ENCODE measurements at places on chromosomes 1 and 21.

DNA sequence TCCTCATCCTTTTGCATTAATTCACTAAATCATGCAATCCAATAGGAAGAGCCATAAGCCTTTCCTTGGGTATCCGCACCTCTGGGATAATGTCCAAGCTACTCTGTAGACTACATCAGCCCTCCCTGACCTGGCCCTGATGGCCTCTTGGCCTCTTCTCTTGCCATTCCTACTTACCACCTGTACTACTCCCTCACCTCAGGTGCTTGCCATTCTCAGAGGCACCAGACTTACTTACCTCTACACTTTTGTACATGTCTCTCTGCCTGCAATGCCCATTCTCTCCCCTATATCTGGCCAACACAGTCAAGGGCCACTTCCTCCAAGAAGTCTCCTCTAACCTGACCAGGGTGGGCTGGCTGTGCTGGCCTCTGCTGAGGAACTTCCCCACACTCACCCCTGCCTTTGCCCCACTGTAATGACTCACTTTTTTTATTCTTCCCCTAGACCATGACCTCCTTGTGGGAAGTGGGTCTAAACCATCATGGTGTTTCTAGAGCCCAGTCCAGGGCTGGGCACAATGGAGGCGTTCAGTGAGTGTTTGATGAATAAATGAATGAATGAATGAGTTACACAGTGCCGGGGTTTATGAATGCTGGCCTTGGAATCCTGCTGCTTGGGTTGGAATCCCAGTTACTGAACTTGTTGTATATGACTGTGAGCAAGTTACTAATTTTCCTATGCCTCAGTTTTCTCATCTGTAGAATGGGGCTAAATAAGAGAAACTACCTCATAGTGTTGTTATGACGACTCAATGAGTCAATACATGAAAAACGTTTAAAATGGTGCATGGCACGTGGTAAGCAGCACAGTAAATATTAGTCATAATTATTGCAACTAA lies 179.8 kb downstream of the FOXD2 start:
- no peak for DNase-seq

- no peak for DNase-seq
Observed at GRCh38 chr1:69919129-69919921, 286.1 kb downstream of the LRRC40 start.

GRCh38 chr1:9838946-9839345 lies 15.2 kb upstream of the CLSTN1 start:
- DNase-seq: no peak

GRCh38 chr1:48203287-48203900 lies 19.1 kb upstream of the SLC5A9 start:
- DNase-seq: no peak

DNA sequence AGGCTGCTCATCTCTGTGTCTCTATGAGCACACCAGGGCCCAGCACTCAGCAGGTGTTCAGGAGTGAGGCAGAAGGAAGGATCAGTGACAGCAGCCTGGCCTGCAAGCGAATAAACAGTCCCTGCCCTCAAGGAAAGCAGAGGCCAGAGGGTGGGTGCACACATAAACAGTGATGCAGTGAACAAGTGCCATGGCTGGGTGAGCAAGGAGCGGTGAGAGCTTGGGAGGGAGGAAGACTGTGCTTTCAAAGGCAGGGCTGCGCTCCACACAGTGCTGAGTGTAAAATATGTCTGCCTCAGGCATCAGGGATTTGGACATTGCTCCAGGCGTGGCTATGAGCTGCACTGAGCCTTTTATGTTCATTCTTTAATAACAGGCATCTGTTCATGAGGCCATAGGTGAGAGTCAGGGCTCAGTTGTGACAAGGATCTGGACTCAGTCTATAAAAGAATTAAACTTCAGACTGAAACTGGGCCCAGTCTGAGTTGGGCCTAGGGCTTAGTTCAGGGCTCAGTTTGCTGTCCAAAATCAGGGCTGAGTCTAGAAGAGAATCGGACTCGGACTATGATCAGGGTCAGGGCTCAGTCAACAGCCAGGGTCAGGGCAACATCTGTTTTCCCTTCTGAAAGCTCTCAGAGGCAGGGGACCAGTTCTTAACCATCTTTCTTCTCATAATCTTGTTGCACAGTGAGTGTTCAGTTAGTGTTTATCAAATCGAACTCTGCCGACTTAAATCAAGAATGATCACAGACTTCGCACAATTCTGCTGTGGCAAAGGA lies 213.7 kb downstream of the FOXD2 start:
- no peak for DNase-seq

DNA sequence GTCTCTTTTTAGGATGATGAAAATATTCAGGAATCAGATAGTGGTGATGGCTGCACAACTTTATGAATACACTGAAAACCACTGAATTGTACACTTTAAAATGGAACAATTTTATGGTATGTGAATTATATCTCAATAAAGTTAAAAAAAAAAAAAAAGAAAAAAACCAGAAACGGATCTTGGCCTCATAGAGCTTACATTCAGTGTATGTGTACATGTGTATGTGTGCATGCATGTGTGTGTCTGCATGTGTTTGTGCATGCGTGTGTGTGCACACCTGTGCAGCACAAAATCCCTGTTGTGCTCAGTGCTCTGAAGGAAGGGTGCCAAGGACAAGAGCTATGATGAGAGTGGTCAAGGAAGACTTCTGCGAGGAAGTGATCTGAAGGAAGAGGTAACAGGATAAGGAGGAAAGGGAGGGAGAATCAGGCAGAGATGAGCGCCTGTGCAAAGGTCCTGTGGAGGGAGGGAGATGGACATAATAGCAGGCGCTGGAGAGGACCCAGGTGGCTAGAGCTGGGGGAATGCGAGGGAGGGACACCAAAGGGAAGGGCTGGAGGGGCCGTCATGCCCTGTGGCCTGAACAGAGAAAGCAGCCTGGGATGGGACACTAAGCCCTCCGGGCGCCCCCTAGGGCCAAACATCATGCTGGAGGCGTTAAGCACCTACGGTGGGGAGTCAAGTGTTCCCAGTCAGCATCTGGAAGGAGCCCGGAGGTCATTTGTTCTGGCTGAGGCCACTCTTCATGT lies 25.2 kb downstream of the NKAIN1 start:
- DNase-seq: no peak

DNA sequence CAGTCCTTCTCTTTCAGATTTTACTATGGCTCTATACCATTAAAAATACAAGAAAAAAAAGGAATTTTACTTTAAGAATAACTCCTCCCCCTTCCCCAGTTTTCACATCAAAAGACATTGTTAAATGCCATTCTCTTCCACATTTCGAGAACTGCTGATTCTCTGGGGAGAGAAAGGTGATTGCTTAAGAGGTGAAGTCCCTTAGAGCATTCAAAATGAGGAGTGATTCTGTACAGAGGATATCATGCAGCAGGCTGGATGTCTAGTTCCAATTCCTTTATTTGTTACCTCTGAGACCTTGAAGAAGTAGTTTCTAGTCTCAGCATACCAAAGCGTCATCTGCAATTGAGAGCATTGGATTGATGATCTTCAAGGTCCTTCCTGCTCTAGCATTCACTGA lies 46.9 kb downstream of the FMO3 start:
- no peak for DNase-seq

DNA sequence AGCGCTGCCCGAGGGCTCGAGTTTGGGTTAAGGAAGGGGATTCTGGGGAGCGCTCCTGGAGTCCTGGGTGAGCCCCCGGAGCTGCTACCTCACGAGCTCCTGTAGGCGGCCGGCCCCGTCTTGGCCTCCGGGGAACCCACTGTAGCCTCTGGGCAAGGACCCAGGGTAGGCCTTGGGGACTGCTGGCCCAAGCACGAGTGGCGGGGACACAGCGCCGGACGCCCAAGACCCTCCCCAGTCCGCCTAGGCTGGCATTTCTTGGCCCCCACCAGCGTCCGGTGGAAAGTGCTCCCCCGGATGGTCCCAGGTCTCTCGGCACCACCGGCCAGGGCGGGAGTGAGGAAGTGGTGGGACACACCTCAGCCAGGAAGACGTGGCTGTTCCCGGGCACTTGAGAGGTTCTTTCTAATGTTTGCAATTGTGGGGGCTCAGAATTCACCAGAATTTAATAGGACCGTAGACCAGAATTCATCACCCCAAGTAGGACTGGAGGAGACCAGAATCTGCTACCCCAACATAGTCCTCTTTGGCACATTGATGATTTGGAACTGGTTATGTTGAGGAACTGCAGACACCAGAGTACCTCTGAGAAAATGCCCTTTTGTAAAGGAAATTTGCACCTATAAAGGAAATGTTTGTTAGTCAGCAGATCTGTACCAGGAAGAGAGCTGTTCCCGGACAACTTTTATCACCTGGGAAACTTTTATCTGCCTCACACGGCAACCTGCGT lies 622 bp upstream of the TMPRSS2 start:
- no peak for DNase-seq

- no peak for DNase-seq
Observed at GRCh38 chr1:226985839-226986463, 45.9 kb downstream of the COQ8A start.

DNA sequence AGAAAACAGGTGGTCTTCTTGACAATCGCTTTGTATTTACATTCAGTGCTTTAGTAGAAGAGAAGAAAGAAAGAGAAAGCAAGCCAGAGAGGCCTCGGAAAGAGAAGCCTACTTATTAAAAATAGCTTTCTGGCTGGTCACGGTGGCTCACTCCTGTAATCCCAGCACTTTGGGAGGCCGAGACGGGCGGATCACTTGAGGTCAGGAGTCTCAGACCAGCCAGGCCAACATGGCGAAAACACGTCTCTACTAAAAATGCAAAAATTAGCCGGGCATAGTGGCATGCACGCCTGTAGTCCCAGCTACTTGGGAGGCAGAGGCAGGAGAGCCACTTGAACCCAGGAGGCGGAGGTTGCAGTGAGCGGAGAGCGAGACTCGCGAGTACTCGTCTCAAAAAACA lies 1.8 kb upstream of the SLC19A2 start:
- no peak for DNase-seq

- DNase-seq: no peak
Observed at GRCh38 chr21:16579538-16579937, 849.8 kb downstream of the USP25 start.

DNA sequence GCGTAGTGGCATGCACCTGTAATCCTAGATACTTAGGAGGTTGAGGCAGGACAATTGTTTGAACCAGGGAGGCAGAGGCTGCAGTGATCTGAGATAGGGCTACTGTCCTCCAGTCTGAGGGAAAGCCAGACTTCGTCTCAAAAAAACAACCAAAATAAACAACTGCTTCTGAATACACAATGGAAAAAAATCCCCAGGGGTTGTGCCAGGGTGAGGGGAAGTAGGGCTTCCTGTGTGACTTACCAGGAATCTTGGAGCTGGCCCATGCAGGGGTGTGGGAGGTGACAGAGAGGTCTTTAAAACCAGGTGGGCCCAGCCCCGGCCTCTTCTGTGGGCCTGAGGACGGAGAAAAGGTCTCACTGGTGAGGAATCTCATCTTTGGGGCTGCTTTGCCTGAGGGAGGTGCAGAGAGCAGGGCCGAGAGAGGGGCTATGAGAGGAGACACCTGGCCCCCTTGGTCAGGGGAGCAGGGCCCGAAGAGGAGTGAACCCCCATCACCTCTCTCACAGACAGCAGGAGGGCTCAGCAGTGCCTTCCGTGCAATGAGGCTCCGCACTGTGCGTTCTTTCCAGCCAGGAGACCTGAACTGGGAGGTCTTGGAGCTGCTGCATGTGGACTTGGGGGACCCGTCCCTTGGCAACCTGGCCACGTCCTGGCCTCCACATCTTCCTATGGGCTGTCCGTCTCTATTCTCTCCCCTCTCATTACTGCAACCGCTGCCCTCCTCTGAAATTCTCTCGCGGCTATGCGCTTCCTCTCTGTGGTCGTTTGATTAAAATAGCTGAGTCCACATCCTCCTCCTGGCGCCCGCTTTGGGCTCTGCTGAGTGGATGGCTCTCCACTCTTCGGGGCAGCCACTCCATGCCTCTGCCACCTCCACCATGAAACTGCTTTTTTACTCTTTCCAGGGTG lies 10.7 kb downstream of the PLA2G5 start:
- no peak for DNase-seq

Data from activated gamma-delta T cell treated with Interleukin-2 at 50 U/mL for 16 hours (primary cell).